Stimulated activated CD4-positive, alpha-beta T cell treated with anti-CD3 and anti-CD28 coated beads, TNF-alpha, amount 100 ng/mL, for 4 hours (primary cell): ENCODE measurements at places on chromosomes 16 and 17.

- DNase-seq, result no peak
These were observed 40.4 kb downstream of the NXPH3 start for GRCh38 chr17:49616086-49616485.

DNA sequence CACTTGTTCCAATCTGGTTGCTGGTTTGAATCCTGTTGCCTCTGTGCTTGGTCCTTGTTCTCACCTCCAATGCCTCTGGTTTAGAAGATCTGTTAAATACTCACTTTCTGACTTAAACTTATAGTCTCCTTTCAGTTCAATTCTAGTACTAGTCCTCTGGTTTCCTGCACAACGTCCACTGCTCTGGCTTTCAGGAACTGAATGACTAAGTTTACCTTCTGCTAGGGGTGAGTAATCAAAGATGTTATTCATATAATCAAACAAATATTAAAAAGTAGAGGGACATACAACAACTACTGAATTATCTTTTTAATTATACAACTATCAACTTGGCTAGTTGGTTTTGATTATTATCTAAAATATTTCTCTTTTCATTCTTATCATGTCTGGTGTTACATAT is 496.4 kb upstream of the TOM1L1 start:
- no peak for DNase-seq

- DNase-seq, result peak; percentile 10
These were observed 832 bp downstream of the ETV4 start for GRCh38 chr17:43545383-43545632.

GRCh38 chr17:7439462-7440112 is at the start of gene FGF11:
Gene FGF11, plus strand, starts transcription at chr17:7439512. Its CDS starts 109 bp downstream, at chr17:7439621.
- no peak for DNase-seq

- no peak for DNase-seq
These were observed 8.3 kb downstream of the WSCD1 start for GRCh38 chr17:6078458-6078871.

DNA sequence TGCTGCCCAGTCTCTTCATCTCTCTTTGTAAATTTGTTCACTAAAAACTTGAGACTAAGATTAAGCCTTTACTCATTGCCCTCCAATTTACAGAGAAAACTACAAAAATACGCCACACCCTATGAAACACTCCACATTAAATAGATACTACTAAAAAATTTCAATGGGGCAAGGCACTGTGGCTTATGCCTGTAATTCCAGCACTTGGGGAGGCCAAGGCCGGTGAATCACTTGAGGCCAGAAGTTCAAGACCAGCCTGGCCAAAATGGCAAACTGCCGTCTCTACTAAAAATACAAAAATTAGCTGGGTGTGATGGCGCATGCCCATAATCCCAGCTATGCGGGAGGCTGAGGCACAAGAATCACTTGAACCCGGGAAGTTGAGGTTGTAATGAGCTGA is 3.8 kb downstream of the UBE2O start:
- DNase-seq, result no peak

DNA sequence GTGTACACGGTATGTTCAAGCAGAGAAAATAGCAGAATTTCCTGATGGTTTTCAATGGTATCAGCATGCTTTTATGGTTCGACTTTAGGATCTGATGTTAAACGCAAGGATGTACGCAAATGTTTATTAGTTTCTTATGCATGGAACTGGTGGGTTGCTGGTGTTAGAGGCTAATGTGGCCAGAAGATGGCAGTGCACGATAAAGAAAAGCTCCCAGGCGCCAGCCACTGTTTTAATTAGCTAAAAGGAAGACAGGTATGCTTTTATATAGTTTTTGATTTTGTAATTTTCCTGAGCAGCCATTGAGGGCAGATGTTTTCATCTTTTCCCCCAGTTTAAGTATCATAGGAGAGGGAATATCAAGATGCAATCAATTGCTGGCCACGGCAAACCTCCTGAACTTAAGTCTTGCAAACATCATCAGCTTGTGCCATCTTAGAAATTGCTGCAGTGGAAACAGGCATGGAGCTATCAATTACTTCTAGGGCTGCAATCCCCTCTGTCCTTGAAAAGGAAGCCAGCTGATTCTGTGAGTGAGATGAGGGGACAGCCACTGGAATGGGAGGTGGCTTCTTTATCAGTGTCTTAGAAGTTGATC is 648.5 kb upstream of the RBFOX1 start:
- DNase-seq, result no peak

DNA sequence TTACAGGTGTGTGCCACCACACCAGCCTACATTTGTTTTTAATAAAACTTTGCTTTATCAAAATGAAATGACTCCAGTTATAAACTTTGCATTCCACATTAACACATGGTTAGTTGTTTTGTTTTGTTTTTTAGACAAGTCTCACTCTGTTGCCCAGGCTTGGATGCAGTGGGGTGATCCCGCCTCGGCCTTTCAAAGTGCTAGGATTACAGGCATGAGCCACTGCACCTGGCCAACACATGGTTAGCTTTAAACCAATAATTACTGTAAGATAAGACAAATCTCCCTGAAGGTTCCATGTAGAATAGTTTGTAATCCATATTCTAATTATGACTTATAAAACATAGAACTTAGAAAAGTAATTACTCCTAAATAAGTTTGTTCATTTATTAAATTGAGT is 89.8 kb upstream of the MED13 start:
- no peak for DNase-seq

- no peak for DNase-seq
These were observed 163.7 kb upstream of the CHMP6 start for GRCh38 chr17:80827646-80828643.

GRCh38 chr16:2981899-2982250 is 1.6 kb upstream of the PKMYT1 start:
- DNase-seq, result no peak

GRCh38 chr17:38885728-38886642 is 16.1 kb downstream of the LASP1 start:
- DNase-seq, result no peak

GRCh38 chr17:70527364-70527888 is 358.1 kb downstream of the KCNJ2 start:
- no peak for DNase-seq
